ENCODE measurements at places on chromosomes 12 and 14.
A peak's percentile ranks its signal among the peaks of the same experiment; 100 is the strongest.

DNA sequence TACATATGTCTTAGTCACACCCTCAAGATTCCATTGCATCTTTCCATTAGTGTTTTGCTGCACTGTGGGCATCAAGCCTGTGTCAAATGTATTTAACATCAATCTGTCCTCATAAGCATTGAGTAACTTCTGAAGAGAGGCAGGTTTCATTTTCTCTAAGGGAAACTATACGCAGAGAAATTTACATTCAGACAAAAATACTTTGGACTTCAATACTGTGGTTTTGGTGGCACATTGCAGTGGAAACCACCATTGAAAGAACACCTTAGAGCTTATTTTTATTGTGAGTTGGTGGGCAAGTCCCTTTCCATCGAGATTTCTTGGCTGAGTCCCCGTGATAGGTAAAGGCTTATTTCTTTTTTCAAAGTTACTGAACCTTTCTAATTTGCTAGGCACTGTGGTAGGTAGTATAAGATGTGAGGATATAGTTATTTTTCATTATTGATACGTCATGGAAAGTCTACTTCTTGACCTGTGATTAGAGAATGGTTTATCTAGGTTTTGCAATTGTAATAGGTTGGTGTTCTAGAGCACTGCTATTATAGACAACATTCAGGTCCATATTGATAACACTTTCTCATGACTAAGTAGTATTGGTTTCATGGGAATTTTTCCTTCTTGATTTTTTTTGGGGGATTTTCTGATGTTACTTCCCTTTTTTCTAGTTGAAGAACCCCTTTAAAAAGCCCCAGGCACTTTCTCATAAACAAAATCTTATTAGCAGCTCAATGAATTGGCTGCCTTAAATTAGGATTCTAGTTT lies 81.9 kb downstream of the CFAP54 start:
- DNase-seq = no peak

GRCh38 chr12:38823738-38824137 lies 81.7 kb downstream of the CPNE8 start:
- no peak for DNase-seq

- no peak for DNase-seq
Observed at GRCh38 chr12:89349814-89350213, 2.5 kb downstream of the DUSP6 start.

- DNase-seq = no peak
Observed at GRCh38 chr12:101097829-101098580, 112.0 kb downstream of the SLC5A8 start.

- no peak for DNase-seq
Observed at GRCh38 chr14:35338731-35339405, 46.7 kb downstream of the PSMA6 start.

DNA sequence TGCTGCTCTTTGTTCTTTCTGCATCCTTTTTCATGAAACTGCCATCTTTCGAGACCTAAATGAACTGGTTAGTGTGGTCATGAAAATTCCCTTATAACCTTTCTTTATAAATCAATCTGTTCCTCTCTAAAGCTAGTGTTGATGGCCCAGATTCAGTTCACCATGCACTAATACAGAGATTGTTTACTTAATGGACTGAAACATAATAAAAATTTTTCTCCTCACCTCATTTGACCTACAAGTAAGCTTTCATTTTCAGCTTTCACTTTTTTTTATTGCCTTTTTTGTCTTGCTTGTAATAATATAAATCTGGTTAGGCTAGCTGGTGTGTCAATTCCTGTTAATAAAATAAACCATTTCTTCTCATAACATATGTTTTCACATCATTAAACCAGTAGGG lies 183.8 kb downstream of the CCDC59 start:
- DNase-seq = no peak

DNA sequence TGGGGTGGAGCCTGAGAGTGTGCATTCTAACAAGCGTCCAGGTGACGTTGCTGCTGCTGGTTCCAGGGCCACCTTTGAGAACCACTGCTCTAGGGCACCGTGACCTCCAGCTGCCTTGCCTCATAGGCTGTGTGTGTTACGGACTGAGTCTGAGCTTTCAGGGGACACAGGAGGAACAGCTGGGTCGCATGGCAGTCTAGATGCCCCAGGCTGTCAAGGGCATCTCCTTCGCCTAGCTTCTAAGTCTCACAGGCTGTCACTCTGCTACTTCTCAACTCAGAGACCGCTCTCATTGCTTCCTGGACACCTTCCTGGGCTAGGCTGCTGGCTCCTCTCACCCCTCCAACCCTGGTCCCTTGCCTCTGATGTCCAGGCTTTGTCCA lies 965 bp downstream of the KRT73 start:
- no peak for DNase-seq

GRCh38 chr12:37546901-37547475 lies 769.6 kb upstream of the ALG10B start:
- DNase-seq = peak; percentile 35

DNA sequence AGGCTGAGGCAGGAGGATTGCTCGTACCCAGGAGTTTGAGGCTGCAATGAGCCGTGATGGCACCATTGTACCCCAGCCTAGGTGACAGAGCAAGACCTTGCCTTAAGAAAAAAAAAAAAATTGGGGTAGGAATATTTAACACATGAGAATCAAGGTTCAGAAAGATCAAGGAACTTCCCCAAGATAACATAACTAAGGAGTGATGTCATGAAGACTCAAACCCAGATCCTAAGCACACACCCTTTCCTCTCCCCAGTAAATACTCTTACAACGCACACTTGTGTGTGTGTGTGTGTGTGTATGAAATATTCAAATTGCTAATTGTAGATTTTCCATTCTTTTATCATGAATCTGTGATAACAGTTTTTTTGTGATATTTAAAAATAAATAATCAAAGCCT lies 90.6 kb upstream of the NUDT4 start:
- DNase-seq = no peak

DNA sequence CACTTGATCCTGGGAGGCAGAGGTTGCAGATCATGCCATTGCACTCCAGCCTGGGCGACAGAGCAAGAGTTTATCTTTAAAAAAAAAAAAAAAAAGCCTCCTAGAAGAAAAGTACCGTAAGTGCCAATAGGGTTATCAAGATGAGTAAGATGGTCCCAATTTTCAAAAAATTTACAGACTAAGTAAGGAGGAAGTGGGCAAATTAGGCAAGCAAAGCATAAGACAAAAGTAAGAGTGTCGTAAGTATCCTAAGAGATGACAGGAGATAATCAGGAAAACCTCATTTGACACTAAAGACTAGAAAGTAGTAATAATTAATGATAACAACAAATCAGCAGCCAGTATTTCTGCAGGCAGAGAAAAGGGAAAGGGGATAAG lies 12.2 kb downstream of the PYM1 start:
- DNase-seq = no peak

GRCh38 chr14:104390221-104390931 lies 189.2 kb upstream of the C14orf180 start:
- DNase-seq = peak; percentile 51

DNA sequence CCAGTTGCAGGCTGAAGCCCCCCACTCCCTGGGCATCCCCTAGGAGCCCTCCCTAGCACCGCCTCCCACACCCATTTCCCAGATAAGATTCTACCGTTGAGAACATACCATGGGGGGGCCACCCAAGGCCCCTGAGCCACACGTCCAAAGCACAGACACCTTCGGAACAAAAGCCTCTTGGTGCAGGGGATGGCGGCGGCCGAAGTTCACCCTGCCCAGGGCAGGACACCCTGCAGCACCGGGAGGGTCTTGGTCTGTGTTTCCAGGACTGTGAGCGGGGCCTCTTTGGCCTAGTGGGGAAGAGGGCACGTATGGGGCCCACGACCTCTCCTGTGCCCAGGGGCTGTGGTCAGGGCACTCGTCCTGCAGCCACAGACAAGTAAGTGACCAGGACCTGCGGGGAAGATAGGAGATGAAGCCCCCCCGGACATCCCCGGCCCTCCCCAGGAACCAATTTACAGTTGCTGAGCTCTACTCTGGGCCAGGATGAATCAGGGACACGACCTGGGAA lies 154.3 kb upstream of the C14orf180 start:
- peak; percentile 62 for DNase-seq

DNA sequence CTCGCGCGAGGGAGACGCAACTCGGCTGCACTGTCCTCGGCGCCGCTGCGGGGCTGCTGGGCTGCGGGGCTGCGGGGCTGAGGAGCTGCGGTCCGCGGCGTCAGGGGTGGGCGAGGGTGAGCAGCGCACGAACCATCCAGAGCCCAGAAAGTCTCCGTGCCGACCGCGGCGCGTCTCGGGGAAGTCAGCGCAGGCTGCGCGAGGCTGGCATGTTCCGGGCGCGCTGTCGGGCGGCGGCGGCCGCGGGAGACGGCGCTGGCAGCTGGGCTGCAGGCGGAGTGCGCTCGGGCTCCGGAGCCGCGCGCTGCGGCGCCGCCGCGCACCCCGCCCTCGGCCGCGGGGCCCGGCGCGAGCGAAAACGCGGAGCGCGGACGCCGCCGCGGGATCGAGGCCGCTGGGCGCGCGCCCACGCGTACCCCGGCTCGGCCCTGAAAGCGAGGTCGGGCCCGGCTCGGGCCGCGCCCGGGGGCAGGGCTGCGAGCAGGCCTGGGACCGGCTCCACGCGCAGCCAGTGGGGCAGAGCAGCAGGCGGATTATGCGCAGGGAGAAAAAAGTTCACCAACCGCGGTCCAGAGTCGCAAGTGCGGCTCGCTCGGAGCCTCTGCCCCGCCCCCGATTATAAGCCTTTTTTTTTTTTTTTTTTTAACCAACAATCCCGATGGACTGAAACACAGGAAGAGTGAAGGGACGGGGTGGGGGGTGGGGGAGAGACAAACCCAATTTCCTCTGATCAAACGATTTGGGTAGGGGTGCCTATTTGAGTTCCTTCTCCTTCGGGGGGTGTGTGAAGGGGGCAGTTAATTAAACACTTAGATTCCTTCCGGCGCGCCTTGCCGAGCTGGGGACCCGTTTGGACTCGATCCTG lies at the start of gene PRICKLE1:
Gene PRICKLE1 (minus strand): TSS at position 282 of the 865 bp plus-strand sequence. CDS start 117,230 bp downstream, outside the sequence.
- peak; percentile 75 for DNase-seq

DNA sequence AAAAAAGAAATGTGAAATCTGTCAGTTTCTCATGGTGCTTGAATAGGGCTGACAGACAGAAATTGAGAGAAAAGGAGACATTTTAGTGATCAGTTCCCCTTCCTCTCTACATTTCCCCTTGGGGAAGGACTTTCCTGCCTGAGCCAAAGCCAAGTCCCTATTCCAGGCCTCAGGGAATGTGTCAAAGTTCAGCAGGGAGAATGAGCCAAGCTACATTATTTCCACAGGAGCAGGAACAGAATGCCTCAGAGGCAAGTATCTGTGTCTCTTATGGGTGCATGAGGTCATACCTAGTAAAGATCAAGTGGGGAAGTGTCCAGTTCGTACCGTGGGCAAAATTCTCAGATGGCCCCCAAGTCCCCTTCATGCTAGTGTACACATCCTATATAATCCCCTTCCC lies 68.6 kb downstream of the IQSEC3 start:
- DNase-seq = no peak

GRCh38 chr14:72462056-72462455 lies 431.8 kb downstream of the DPF3 start:
- no peak for DNase-seq

Data from upper lobe of right lung (tissue), 1 donor.